Activated CD4-positive, alpha-beta memory T cell treated with anti-CD3 and anti-CD28 coated beads for 36 hours (primary cell): ENCODE measurements at places on chromosomes 3 and 15. TPM values are rescaled to one million over a fixed set of nuclear protein-coding genes. Genes with fewer than 3 reads are reported as not detected.
A peak's percentile ranks its signal among the peaks of the same experiment; 100 is the strongest.

Gene RBP2
- total RNA-seq: not detected

Gene TIMP4
- 0.50 TPM for total RNA-seq

GRCh38 chr3:14523792-14524191 is 16.4 kb downstream of the GRIP2 start:
- no peak for DNase-seq

- DNase-seq: no peak
These were observed 2.8 kb downstream of the EIF2AK4 start for GRCh38 chr15:39936681-39937080.

DNA sequence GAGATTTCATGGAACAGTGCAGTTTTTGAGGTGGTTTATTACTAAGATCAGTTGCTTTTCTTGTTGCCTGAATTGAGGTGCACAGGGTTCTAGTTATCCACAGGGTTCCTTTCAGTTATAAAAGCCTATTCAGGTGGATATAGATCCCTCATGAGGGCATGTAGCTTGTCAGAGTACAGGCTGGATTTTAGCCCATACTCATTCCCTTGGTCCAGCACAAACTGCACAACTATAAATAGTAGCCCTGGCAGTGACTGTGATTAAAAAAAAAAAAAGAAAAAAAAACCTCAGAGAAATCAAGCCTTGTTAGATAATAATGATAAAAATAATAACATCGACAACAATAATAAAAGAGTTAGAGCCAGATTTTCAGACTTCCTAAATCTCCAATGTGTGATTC is 154.3 kb downstream of the ZBBX start:
- DNase-seq: no peak

DNA sequence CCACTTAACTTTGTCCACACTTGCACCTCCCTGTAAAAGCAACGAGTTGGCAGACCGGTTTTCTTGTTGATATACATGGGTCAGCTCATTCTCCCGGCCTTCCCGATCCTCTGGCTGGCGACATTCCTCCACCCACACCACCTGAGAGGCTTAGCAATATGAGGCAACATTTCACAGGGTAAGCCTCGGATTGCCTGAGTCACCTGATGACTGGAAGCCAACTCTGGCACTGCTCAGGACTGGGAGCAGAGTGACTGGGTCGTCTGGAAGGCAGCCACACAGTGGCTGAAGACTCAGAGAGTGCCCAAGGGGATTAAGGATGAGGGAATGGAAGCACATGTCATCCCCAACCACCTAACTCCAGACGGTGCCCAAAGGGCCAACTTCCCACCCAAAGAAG is 9.8 kb downstream of the HOMER2 start:
- no peak for DNase-seq

Gene LRRIQ4
- total RNA-seq: 0.14 TPM

Gene EOMES
- total RNA-seq: 1.5 TPM

DNA sequence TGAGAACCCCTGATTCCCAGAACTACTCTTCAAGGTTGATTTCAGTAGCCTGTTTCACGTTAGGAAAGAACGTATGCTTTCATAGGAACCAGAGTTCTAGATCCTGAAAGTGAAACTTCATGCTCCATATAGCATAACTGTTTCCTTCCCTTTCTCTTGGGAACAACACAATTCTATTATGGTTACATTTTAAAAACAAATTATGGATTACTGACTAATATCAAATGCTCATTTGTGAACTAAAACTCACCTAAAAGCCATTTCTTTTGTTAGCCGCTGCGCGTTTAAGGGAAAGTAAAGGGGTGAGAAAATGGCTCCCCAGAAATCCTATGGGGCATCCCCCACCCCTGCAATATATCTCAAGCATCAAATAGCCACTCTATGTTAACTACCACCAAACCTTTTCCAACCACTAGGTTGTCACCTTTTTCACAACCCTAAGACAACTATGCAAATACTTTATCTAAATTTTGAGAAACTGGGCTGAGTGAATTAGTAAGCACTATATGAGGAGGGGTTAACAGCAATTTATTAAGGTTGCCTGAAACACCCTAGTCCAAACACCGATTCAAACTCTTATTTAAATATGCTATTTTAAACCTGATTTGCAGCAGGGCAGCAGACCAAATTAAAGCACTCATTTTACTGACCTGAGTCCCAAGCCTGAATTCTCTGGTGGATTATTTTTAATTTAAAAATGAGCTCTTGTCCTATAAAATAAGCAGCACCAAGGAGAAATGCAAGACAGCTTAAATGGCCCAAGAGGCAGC is 2.4 kb downstream of the SIAH2 start:
- peak; percentile 78 for DNase-seq

GRCh38 chr3:58670506-58671135 is 4.0 kb upstream of the FAM3D start:
- DNase-seq: no peak

DNA sequence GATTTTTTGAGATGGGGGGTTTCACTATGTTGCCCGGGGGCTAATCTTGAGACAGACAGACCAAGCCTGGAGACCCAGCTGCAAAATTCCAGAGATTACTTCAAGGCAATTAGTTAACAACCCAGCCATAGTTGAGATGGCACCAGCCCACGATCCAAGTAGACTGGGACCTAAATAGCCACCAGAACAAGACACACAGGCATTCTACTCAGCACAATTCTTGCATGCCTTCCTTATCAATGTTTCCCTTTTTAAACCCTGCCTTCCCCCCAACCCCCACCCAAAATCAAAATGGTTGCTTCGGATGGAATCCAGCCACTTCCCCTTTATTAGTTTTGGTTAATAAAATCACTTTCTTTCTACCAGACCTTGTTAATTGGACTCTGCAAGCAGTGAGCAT is 28.6 kb downstream of the FAM240A start:
- DNase-seq: no peak

DNA sequence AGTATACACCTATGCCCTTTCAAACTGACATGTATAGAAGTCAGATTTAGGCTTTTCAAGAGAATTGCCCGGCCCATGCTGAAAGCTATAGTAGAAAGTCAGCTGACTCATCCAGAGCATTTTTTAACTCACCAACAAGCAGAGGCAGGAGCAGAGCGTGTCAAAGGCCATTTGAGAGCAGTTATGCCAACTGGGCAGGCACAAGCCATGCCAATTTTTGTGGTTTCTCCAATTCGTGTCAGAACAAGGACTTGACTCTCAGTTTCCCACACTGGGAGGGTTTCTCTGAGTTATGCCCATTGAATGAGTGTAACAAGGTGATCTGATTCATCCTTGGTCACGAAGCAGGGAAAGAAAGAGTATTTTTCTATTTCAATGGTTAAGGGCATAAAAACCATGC is 403.3 kb upstream of the THBS1 start:
- no peak for DNase-seq

Gene CFAP20DC
- total RNA-seq: 2.5 TPM

Gene HDC
- 0.55 TPM for total RNA-seq

GRCh38 chr3:127544192-127544802 is 46.2 kb downstream of the TPRA1 start:
- DNase-seq: peak; percentile 77

DNA sequence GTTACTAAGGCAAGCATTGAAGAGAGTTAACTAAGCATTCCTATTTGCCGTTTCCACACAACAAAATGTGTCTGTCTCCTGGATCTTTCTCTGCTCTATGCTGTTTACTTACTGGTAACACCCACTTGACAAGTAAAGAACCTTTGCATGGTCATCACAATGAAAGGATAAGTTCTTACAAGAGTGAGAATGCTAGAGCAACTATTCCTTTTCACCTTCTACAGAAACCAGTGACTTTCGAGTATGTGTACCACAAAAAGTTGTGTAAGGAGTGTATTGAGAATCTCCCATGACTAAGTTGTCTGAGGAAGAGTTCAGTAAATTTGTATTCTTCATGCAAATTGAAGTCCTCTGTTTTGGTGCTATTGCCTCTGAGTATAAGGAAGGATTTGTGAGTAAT is 10.8 kb downstream of the TIPARP start:
- no peak for DNase-seq

GRCh38 chr15:60829416-60829815 is 350.5 kb upstream of the ICE2 start:
- no peak for DNase-seq

- DNase-seq: peak; percentile 42
These were observed 78.7 kb upstream of the GCNT3 start for GRCh38 chr15:59532770-59533379.

DNA sequence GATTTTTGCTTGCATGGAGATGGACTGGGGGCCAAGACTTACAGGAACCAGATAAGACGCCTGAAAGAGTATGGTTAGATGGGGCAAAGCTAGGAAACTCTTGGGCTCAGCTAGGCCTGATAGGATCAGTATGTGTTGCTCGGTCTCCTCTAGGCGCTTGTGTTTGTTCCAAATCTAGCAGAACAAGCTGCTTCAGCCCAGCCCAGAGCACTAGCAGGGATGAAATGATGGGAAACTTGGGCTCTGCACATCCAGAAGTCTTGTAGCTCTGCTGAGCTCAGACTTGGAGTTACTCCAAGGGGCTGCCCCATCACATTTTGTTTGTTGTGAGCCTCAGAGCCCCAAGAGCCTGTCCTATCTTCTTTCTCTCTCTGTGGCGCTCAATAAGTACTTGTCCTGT is 34.7 kb downstream of the FOXL2 start:
- no peak for DNase-seq

Gene C2CD4B
- 1.5 TPM for total RNA-seq

Gene SPATA12
- total RNA-seq: not detected

GRCh38 chr3:42501681-42502428 is 588 bp upstream of the VIPR1 start:
- DNase-seq: peak; percentile 81

DNA sequence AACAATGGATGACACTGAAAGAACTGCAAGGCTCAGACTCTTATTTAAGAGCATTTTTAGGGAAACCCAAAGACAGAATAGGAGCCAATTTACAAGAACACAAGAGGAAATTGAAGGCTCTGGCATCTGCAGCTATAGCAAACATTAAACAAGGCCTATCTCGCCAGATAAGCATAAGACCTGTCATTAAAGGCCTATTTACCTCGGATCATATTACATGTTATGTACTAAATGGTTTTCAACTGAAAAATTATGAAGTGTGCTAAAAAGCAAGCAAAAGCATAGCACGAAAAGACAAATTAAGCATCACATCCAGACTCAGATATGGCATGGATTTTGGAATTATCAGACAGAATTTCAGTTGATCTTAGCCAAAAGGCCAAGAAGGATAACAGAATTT is 617.1 kb downstream of the SQOR start:
- no peak for DNase-seq

- DNase-seq: peak; percentile 27
These were observed 126.8 kb upstream of the ABHD17C start for GRCh38 chr15:80568298-80568697.

GRCh38 chr15:52251144-52251860 is 44.3 kb downstream of the MYO5C start:
- DNase-seq: no peak

DNA sequence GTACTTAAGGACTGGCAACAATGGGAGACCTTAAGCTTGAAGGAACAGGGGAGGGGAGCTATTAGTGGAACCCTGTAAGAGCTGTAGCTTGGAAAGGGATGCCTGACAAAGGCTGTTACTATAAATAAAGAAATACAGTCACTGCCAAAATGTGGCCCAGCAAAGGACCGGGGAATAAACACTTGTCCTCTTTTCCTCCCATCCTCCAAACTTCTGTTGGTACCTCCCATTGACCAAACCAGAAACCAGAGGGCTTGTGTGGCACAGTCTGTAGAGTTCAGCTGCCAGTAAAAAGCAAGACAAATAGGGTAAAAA is 25.1 kb upstream of the TCF12 start:
- DNase-seq: no peak

Gene GPR62
- total RNA-seq: not detected

Gene ZNF662
- total RNA-seq: 0.64 TPM

GRCh38 chr15:71489570-71489969 is 320.8 kb upstream of the NR2E3 start:
- no peak for DNase-seq

Gene XCR1
- total RNA-seq: 0.05 TPM

- no peak for DNase-seq
These were observed 3.5 kb downstream of the MAN2C1 start for GRCh38 chr15:75364881-75365280.

Gene LRRC2
- total RNA-seq: not detected

Gene NOX5
- total RNA-seq: 0.02 TPM

DNA sequence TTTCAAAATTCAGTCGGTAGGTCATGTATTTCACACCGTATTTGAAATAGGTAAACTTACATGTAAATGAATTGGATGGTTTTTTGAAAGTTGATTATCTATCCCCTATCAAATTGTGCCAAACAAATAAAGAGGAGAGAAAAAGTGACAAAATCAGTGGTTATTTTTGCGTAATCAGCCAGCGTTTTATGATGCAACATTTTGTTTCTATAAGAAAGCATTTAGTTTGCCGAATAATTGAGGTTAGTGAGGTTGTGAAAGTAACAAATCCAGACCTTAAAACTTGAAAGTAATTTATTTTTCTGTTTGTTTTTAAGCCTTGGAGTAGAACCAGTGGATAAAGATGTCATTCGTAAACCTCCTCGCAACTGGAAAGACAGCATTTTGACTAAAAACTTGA is 29.3 kb downstream of the ASTE1 start:
- no peak for DNase-seq

DNA sequence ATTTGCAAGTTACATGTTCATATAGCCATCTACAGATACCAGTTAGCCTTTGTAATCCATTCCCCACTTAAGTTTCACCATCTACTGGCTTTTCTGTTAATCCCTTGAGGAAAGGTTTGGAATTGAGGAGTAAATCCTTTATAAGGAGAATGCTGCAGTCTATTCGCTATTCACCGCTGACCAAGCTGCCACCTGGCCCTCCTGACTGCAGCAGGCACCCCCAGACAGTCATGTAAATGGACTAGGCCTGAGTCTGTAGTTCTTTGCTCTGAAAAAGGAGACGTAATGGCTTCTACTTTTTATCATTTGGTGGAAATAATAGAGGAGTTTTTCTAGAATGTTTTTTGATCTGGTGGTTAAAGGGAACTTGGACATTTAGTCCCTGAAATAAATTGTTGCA is 3.2 kb downstream of the HIGD2B start:
- no peak for DNase-seq

- DNase-seq: no peak
These were observed 130.6 kb downstream of the MBNL1 start for GRCh38 chr3:152399374-152399773.

Gene DLL4
- not detected for total RNA-seq

GRCh38 chr3:14899993-14900618 is 47.3 kb upstream of the NR2C2 start:
- DNase-seq: no peak

GRCh38 chr3:21979706-21980105 is 228.7 kb upstream of the ZNF385D start:
- DNase-seq: no peak

Gene ATP13A5
- total RNA-seq: not detected

DNA sequence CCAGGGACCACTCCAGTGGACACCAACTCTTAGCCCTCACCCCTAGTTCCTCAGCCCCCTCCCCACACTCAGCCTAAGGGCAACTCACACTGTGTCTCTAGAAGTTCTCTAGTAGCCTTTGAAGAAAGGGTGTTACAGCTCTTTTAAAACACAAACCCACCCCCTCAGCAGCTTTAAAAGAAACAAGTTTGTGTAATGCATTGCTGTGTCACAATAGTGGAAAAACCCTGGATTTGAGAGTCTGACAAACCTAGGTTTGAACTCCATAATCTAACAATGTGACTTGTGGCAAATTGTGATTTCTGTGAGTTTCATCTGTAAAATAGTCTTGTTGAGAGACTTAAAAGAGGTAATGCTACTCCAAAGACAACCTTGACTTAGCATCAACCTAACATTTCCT is 54.0 kb downstream of the PLCH1 start:
- DNase-seq: no peak

- DNase-seq: no peak
These were observed 481.2 kb upstream of the WNT5A start for GRCh38 chr3:55968331-55968730.

Gene ROBO1
- total RNA-seq: not detected
